ENCODE measurements at places on chromosomes 1 and 21. TPM values are rescaled to one million over a fixed set of nuclear protein-coding genes. Genes with fewer than 3 reads are reported as not detected.

OR2M3 gene
- 0.04 TPM for total RNA-seq

DNA sequence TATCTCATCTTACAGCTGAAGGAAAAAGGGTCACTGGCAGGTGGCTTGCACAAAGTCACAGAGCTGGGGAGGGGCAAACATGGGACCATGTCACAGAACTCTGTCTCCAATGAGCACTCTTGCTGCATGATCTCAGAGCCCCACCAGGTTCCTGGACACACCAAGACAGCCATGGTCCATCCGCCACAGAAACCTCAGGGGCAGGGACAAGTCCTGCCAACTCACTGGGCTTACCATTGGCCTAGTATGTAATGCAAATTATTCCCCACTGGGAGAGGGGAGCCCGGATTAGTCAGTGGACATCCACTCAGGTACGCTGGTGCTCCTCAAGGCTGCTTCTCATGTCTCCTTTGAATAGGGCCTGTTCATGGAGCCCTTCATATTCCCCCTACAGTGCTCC, 14.2 kb downstream of the S100A7A start:
- DNase-seq = no peak

GRCh38 chr1:168613038-168613451, 36.6 kb downstream of the XCL1 start:
- no peak for DNase-seq

DNA sequence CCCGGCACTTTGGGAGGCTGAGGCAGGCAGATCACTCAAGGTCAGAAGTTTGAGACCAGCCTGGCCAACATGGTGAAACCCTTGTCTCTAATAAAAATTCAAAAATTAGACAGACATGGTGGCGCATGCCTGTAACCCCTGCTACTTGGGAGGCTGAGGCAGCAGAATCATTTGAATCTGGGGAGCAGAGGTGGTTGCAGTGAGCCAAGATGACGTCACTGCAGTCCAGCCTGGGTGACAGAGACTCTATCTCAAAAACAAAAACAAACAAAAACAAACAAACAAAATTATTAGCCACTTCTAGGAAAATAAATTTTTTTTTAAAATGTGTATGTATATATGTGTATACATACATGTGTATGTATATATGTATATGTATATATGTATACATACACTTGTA, 320.3 kb upstream of the ADGRL4 start:
- DNase-seq = no peak

DNA sequence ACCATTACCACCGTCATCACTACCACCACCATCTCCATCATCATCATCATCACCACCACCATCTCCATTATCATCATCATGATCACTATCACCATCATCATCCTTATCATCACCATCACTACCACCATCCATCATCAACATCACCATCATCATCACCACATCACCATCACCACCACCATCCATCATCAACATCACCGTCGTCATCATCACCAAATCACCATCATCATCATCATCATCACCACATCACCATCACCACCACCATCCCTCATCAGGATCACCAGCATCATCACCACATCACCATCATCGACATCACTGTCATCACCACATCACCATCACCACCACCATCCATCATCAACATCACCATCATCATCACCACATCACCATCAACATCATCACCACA, 203.0 kb upstream of the VAMP3 start:
- no peak for DNase-seq

DNA sequence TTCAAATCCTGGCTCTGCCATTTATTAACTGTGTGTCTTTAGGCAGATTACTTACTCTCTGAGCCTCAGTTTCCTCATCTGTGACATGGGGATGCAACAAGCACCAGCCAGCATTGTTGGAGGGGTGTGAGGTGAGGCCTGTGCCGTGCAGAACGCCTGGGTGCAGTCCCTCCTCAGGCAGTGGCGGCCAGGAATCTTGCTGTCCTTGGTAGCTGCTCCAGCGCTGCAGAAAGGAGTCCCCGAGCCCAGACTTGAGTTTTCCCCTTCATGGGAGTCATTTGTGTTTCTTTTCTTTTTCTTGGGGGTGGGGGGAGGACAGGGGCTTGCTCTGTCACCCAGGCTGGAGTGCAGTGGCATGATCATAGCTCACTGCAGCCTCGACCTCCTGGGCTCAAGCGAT, 46.6 kb downstream of the DISP3 start:
- no peak for DNase-seq

GRCh38 chr1:55235722-55236121, 20.6 kb upstream of the USP24 start:
- peak; percentile 85 for DNase-seq

DNA sequence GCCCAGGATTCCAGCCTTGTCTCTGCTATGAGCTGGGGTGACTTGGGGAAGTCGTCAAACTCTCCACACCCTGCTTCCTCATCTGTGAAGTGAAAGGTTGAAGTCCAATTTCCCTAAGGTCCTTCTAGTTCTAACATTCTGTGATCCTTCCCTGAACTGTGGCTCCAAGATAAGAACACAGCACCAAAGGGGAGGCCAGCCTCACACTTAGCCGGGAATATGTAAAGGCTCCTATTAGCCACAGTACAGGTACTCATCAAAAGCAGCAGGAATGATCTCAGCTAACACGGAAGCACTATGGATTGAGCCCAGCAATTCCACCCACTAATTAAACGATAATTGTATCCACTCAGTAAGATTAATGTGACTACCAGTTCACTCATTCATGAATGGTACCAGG, 4.0 kb downstream of the SLC30A10 start:
- no peak for DNase-seq

GRCh38 chr1:8022395-8023286, 3.5 kb downstream of the ERRFI1 start:
- DNase-seq = no peak

- no peak for DNase-seq
Measured at GRCh38 chr1:16289959-16290358, 53.0 kb upstream of the CPLANE2 start.

GRCh38 chr1:113255038-113255719, 135.1 kb upstream of the MAGI3 start:
- no peak for DNase-seq

Measured in H4 (cell line).